Brain microvascular endothelial cell (primary cell): ENCODE measurements at places on chromosomes 16 and 17.
A peak's percentile ranks its signal among the peaks of the same experiment; 100 is the strongest.

DNA sequence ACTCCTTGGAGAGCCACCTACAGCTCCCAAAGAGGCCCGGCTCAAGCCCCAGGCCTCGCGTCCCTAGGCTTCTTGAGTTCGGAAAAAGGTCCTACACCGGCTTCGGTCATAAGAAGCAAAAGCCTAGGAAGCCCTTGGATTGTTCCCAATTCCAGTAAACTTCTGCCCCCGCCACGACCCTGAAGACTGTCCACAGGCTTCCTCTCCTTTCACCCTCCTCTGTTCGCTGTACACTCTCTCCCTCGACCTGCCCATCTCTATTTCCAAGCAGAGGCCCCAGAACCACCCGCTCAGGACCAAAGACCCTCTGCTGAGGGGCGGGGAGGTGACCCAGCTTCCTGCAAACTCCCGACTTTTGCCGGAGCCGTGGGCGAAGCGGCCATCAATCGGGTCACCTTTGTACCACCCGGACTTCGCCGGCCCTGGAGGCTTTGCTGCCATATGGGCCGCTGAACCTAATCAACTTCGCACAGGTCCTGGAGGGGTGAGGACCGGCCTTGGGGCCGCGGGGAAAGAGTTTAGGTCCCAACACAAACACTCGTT, 2.7 kb downstream of the HOXB2 start:
- DNase-seq: no peak

- peak; percentile 47 for DNase-seq
These were observed 744 bp upstream of the GGNBP2 start for GRCh38 chr17:36544044-36544306.

DNA sequence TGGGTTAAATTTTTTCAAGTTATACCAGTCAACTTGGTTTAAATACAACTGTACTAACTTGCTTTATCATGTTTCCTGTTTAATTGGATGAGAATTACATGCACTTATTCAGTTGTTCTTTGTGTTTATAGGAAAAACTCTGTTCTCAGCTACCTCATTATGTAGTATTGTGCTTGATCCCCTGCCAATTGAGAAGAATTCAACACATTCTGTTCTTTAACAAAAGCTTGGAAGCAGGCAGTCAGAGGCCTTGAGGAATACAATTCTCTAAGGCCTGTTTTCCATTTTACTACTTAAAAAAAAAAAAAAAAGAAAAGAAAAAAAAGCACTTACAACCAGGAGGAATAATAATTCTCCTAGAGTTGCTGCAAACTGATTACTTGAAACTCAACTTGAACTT, 60.6 kb upstream of the CMIP start:
- DNase-seq: no peak

DNA sequence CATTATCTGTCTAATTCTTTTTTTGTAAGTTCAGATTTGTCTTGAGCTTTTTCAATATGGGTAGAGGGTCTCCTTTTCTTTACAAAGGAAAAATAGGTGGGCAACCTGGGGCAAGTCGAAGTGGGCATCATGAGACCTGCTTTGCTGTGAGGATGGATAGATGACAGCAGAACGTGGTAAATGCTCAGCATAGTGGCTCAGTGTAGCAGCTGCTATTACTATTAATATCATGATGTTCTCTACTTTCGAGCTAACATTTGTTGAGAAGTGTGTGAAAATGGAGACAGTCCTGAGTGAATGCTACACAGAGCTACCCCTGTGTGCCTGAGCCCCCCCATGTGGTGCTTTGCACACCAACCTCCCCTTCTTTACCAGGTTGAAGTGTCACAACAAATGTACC, 39.0 kb upstream of the LGALS9 start:
- DNase-seq: no peak

- DNase-seq: no peak
These were observed 16.5 kb downstream of the NMT1 start for GRCh38 chr17:45077643-45078042.

GRCh38 chr16:46833460-46833800, 2.5 kb upstream of the C16orf87 start:
- no peak for DNase-seq

- peak; percentile 44 for DNase-seq
These were observed 8.4 kb upstream of the MTSS2 start for GRCh38 chr16:70694088-70694867.

DNA sequence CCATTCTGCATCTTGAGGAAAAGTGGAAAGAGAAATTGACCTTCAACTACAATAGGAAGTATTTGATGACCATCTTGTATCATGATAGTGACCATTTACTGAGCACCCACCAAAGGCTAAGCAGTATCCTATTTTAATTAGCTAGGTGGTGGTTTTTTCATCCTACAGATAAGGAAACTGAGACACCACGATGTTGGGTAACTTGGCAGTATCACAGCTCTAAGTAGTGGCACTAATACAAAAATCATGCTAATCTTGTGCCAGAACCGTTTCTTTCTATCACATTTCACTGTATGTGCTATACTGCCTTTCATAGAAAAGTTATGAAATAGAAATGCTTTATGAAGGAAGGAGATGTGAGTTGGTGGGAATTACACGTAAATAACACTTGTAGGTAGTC, 2.3 kb downstream of the EVI2B start:
- DNase-seq: no peak

GRCh38 chr17:17812211-17813054, 24.4 kb downstream of the SREBF1 start:
- DNase-seq: no peak

DNA sequence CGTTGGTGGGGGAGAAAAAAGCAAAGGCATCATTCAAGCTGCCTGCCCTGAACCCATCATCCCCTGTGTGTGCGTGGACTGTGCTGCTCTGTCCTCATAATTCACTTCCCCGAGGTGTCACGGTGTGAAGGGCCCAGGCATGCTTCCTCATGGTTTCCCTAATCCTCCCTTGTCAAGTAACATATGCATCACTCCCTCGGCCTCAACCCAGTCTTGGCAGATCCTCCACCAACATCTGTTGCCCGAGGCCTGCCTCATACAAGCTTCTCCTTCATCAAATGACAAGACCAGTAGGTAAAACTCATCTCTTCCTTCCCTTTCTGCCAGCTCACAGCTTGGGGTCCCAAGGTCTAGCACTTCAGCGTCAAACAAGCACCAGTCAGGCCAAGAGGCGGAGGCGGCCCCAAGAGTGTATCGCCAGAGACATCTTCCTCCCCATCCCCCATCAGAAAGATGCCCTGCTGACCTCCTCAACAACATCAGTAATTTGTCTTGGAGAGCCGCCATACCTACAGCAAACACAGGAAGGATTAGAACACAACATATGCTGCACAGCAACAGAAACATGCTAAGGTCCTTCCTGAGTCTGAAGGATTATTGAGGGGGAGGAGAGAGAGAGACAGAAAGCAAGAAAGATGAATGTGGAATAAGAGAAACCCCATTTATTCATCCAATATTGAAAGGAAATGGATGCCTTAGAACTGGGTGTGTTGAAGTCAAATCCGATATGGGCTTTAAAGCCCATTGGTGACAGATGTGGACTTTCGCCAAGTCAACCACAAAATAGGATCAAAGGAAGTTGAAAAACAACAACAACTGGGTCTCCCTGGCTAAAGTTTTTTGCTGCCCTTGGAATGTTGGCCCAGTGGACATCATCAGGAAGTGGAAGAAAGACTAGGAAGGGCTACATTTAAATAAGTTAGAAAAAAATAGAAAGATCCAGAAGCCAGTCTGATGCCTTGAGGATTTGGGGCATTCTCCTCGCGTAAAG, 38.4 kb downstream of the SOX9 start:
- DNase-seq: no peak

- DNase-seq: no peak
These were observed 1.2 kb downstream of the GID4 start for GRCh38 chr17:18040261-18040858.

DNA sequence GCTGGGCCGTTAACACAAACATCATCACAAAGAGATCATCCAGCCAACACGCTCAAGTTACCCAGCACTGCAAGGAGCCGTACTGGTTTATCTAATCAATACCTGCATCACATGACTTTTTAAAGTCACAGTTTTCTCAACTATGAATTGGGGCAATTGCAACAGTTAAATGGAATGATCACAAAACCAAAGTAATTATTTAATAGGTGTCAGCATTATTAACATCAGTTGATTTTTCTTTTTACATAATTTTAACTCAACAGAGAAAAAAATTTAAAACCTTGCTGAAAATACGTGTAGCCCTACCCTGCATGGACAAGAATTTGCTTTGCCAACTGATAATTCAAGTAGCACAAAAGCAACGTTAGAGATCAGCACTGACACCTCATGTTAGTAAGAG, 95.7 kb upstream of the SOX9 start:
- DNase-seq: no peak

GRCh38 chr16:8663192-8664089, 11.0 kb upstream of the ABAT start:
- no peak for DNase-seq

- no peak for DNase-seq
These were observed 40.0 kb upstream of the DLX4 start for GRCh38 chr17:49928837-49929475.

DNA sequence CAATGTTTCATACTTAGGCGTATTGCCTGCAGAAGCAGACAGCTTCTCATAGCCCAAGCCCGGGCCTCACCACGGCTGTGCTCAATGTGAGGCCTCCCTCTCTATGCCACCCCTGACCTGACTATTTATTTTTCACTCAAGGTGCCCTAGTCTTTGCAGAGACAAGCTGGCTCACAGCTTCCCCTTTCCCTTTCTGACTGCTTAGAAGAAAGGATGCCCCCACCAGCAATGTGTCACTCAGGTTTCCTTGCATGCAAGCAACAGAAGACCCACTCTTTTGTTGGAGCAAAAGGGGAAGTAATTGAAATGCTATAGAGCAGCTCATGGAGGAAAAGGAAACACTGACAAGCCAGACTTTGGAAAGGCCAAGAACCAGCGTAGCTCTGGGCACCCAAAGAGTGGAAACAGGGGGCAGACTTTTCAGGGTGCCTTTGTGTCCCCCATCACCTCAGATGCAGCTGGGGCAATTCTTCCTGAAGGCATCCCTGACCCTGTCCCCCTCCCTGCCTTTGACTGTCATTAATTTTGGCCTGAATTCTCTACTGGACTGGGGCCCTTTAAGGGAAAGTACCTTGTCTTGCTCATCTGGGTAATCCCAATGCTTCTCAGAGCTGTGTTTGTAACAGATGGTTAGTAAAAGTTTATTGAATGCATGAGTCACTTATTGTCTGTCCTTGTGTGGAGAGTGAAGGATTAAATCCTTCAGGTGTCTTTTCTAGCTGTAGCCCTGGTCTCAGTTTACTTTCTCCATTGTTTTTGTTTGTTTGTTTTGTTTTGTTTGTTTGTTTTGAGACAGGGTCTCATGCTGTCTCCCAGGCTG, 17.8 kb downstream of the RGS9 start:
- no peak for DNase-seq

DNA sequence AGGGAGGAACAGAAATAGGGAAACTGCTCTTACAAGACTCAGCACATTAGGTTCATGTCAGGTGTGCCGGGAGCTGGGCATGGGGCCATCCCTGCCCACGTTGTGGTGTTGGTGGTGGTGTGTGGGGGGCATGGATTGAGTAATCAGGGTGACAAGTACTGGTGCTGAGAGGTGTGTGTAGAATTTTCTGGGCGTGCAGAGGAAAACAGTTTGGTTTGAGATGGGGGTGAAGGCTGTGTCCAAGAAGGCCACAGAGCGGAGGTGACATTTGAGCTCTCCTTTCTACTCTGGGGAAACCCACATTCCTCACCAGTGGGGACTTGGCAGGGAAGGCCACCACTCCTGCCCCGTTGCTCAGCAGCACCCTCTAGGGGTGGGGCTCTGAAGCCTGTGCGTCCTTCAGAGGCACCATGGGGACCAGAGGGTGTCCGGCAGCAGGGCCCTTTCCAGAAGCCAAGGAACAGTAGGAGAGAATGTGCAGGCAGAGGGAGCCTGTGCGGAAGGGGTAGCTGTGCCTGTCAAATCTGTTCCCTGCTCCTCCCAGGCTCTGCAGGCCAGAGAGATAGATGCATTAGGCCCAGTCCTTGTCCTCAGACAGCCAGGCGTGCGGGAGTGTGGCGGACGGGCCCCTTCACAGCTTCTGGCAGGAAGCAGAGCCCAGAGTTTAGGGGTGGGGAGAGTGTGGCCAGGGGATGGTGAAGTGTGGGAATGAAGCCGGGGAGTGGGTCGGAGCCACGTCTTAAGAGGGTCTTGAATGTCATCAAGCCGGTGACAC, 48.7 kb upstream of the GSE1 start:
- DNase-seq: no peak

- DNase-seq: no peak
These were observed 114.0 kb downstream of the PRKCB start for GRCh38 chr16:23949630-23950290.

DNA sequence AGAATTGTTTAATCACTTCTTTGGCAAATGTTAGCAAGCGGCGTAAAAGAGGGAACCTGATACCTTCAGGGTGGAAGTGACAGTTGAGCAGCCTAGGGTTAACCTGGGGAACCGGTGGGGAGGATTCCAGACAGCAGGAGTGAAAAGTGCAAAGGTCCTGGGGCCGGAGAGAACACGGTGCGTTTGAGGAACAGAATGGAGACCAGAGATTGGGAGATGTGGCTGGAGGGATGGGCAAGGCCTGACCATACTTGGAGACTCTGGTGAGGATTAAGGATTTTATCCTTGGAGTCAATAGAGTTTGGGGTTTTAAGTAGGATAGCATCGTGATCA, 2.3 kb upstream of the ZNF500 start:
- no peak for DNase-seq

DNA sequence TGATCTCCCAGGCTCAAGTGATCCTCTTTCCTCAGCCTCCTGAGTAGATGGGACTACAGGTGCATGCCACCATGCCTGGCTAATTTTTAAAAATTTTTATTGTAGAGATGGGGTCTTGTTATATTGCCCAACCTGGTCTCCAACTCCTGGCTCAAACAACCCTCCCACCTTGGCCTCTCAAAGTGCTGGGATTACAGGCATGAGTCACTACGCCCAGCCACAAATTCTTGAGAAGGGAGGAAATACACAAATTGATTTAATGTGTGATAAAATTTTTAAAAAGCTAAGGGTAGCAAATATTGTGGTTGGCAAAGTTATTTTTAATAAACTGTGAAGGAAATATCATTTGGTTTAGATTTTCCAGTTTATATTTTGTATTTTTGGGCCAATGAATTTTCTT, 9.6 kb downstream of the ITGAD start:
- no peak for DNase-seq

DNA sequence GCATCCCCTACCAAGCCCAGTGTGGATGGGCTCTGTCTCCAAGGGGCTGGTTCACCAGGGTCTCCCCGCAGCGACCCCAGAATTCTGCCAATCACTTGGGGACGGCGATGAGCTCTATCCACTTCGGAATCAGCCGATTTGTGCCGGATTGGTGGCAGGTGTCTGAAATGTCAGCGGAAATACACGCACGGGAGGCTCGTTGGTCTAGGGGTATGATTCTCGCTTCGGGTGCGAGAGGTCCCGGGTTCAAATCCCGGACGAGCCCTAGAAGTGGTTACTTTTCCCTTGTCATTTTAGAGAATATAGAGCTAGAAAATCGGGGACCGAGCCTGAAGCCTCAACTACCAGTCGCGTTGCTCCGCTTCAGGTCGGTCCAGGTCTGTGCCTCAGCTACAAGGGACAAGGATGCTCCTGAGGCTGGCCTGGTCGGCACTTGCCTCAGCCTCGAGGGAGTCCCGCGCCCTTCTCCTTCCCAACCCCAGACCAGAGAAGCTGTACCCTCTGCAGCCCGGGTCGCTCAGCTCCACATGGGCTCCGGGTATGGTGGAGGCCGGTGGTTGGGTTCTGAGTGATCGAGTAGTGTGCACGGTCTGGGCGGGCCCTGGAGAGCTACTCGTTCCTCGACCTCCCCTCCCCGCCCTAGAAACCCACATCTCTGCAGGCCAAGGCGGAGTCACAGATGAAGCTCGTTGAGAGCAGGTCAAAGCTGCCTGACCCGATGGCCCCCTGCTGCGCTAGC, 16.0 kb upstream of the OR1F1 start:
- DNase-seq: peak; percentile 87
